ENCODE measurements at places on chromosomes 6 and 20.

DNA sequence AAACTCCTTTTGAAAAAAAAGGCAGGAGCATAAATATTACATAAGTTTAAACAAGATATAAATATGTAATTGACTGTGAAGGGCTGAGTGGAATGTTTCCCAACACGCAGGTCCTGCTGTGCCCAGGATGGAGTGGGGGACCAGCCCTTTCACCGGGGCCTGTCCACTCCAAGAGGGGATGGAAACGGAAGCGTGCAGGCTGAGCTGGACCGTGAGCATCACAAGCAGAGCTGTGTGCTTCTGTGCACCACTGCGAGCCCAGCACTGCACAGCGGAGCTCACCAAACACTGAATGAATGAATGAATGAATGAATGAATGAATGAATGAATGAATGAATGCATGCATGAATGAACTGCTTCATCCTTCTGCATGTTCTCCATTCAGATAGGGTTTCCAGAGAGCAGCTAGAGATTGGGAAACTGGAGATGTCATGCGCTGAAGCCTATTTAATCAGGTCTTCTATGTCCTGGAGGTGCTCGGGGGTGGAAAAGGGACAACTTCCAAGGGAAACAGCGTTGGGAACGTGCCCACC, 157.7 kb downstream of the ANKRD60 start:
- no peak for DNase-seq

- no peak for DNase-seq
Observed at GRCh38 chr6:159778542-159779103, 10.8 kb downstream of the TCP1 start.

- DNase-seq, result no peak
Observed at GRCh38 chr20:35200267-35200666, 26.2 kb upstream of the MMP24 start.

DNA sequence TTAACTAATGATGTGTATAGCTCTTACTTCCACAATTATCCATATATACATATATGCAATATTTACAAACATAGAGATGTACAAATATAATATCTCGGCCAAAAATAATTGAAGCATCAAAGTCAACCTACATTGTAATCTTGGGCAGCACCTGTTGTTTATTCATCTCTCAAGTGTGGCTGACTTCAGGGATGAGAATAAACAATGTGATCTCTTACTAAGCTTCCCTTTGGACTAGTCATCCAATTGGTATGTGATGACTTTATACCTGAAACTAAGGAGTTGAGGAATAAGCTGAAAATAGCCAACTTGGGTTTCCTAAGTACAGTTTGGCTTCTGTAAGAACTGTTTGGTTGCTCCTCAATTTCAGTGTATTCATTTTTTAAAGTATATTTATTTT, 256.6 kb downstream of the KHDC1L start:
- peak; percentile 8 for DNase-seq

GRCh38 chr6:54238396-54238795, 69.8 kb upstream of the TINAG start:
- no peak for DNase-seq

DNA sequence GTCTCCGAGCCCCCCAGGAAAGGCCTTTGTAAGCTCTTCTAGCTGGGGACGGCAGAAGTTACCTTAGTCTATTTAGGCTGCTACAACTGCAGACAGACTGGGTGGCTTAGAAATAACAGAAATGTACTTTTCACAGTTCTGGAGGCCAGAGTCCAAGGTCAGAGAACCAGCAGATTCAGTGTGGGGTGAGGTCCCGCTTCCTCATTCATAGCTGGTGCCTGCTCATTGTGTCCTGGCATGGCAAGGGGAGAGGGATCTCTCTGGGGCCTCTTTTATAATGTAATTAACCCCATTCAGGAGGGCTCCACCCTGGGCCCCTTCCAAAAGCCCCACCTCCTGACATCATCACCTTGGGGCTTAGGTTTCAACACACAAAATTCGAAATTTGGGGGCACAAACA, 315.1 kb downstream of the CDH4 start:
- no peak for DNase-seq

- DNase-seq, result peak; percentile 28
Observed at GRCh38 chr6:71886184-71887005, at the start of gene RIMS1. RIMS1 (plus strand) TSS chr6:71886550; CDS start chr6:71887024, 474 bp downstream.

- no peak for DNase-seq
Observed at GRCh38 chr6:71414486-71414885, 125.9 kb downstream of the OGFRL1 start.

DNA sequence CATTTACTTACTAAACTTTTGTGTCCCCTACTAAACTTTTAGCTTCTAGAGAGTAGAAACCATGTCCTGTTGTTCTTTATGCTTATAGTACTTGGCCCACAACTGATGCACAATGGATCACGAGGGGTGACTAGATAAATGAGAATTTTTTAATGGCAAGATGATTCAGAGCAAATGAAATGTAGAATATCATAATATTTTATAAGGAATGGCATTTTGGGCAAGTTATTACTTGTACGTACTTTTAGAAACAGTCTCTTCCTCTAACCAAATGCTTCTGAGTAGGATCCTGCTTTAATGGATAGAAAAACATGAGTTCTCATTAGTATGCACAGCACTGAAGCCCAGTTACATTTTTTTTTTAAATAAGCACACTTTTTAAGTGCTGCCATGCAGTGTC, 336.3 kb downstream of the NRN1 start:
- no peak for DNase-seq

DNA sequence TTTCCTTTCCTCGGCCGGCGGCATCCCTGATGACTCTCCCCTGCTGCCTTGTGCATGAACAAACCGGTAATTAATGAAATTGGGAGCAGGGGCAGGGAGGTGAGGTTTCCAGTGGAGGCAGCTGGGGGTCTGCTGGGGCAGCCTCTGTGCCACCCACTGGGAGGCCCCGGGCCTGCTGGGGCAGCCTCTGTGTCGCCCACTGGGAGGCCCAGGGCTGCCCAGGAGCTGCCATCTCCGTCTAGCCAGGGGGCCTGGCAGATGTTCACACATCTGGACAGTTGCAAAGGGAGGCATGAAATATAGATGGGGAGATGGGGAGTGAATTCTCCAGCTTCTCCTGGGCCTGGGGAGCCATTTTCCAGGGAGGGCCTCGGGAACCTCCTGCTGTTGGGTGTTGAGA, 33.8 kb downstream of the TOX2 start:
- no peak for DNase-seq

GRCh38 chr6:34598712-34599111, 42.6 kb upstream of the SPDEF start:
- no peak for DNase-seq

- DNase-seq, result peak; percentile 67
Observed at GRCh38 chr6:36724514-36725390, 27.1 kb downstream of the RAB44 start.

GRCh38 chr6:35967076-35967774, 46.3 kb upstream of the SRPK1 start:
- DNase-seq, result peak; percentile 25

- DNase-seq, result no peak
Observed at GRCh38 chr20:47221036-47221625, 135.4 kb downstream of the ZMYND8 start.

- DNase-seq, result peak; percentile 44
Observed at GRCh38 chr6:20954315-20954714, 420.1 kb downstream of the CDKAL1 start.

Measured in NCI-H2081 (cell line).